Motor neuron (in vitro differentiated cells): ENCODE measurements at places on chromosomes 6 and 20. TPM values are rescaled to one million over a fixed set of nuclear protein-coding genes. Genes with fewer than 3 reads are reported as not detected.
A peak's percentile ranks its signal among the peaks of the same experiment; 100 is the strongest.

GRCh38 chr6:15456422-15456821 lies 206.4 kb downstream of the DTNBP1 start:
- ATAC-seq = no peak

ENPP5 gene
- 1.3 and 1.4 TPM in 2 replicates for total RNA-seq

DNA sequence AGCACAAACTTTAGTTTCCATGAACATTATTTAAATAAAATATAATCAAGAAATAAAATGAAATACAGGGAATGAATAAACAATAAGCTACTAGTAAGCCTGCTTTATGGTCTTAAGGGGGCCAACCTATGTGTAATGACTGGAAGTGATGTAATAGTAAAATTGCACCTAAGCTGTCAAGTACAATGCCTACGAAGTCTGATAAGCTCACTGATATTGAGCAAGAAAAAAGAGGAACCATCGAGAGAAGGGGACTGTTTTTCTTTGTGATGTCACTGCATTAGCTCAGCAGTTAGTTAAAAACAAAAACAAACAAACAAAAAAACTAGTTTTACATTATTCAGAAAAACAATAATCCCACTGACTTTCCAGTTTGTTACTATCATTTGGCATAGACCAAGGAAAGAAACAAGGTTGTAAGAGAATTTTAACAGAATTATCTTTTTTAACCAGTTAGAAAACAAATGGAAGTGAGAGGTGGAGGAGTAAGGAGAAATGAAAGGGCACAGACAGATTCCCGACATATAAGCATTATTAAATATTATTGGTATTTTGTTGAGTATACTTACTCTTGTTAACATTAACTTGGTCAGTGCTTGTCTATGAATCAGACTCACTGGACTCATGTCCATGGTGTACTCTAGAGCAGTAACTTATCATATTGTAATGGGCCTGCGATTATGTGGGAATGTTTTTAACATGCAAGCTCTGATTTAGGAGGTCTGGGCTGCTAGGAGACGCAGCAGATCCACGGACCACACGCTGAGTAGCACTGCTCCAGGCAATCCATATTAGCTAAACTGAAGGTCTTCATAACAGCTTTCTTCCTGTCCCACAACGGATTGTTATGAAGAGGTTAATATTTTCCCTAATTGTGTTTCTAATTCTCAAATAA lies 99.6 kb upstream of the HMGCLL1 start:
- peak; percentile 25 for ATAC-seq

PEDS1 gene
- total RNA-seq = 6.9 and 9.1 TPM in 2 replicates

DNA sequence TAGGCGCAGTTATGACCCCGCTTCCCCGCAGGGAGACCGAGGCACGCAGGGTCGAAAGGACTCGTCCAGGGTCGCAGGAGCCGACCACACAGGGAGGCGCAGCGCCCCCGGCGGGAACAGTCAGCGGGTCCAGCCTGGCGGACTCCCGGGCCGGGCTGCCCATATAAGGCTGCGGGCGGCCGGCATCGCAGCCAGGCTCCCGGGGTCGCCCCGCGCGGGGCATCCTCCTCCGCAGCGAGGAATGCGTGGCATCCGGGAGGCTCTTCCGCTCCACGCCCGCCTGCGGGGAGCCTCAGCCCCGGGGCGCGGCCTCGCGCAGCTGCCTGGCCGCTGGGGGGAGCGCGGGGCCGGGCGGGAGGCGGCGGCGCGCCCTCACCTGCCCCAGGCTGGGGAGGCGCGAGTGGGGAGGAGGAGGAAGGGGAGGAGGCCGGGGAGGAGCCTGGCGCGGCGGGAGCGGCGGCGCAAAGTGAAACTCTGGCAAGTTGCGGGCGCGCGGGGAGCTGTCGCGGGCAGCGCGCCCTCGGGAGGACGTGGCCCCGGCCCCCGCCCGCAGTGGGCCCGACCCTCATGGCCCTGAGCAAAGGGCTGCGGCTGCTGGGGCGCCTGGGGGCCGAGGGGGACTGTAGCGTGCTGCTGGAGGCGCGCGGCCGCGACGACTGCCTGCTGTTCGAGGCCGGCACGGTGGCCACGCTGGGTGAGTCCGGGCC lies at the start of gene SYNJ2:
SYNJ2 (plus strand) TSS at position 469 of the 707 bp plus-strand sequence; CDS start at position 568, 99 bp downstream.
- ATAC-seq = peak; percentile 81

DNA sequence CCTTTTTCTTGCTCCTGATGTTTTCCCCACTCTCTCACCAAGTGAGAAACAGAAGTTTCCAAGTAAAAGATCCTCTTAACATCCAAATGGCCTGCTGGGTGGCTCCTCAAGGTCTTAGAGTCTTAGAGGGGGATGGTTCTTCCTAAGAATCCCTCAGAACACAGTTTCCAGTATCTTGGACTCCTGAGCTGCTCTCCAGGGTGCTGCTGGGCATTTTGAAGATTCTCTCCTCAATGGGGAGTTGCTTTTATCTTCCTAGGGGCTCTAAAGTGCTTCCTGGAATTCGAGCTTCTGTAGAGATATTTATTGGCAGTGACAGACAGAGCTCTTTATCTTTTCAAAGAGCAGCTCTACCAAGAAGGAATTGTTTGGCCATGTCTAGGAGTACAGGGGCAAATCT lies 70.8 kb upstream of the SLC35B3 start:
- no peak for ATAC-seq

ZNF343 gene
- 10.2 and 11.9 TPM in 2 replicates for total RNA-seq

GRCh38 chr6:168420084-168420483 lies 20.9 kb upstream of the SMOC2 start:
- no peak for ATAC-seq

GRCh38 chr6:34462551-34462971 lies 3.3 kb upstream of the PACSIN1 start:
- ATAC-seq = peak; percentile 88

LINC00237 gene
- 0.47 and 0.83 TPM in 2 replicates for total RNA-seq

- no peak for ATAC-seq
These were observed 104.0 kb upstream of the ZFP64 start for GRCh38 chr20:52295556-52295955.

DNA sequence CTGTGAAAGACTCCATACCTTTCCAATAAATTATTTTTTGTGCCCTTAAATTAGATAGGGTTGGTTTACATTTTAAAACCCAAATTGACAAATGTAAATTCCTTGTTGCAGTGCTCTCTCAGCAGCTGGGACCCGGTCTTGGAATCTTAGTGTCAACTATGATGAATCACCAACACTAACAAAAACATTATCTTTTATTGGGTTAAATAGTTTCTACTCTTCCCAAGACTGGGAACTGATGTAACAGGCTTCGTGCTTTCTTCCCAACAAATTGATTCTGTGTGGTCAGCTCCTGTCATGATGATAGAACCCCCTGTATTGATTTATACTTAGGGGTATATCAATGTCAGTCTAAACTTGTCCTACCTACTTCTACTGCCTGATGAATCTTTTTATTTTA lies 23.2 kb upstream of the AHI1 start:
- no peak for ATAC-seq

ISM1 gene
- 0.05 and 0.09 TPM in 2 replicates for total RNA-seq

GRCh38 chr6:133159255-133159795 lies 81.8 kb upstream of the EYA4 start:
- peak; percentile 72 for ATAC-seq

DNA sequence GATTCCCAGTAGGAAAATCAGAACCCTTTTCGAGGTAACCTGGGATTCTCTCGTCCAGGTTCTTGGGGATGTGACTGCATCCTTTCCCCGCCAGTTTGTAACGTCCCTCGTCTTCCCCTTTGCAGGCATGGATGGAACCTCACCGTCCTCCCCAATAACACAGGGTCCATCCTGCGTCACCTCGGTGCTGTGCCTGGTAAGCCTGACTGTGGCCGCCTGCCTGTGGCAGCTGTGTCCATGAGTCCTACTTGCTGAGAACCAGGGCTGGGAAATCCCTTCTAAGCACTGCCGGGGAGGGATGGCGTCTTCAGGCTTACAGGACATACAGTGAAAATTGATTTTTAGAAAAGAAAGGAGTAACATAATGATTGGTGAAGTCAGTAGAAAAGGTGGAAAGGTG lies 155.6 kb downstream of the DTNBP1 start:
- ATAC-seq = no peak

DNA sequence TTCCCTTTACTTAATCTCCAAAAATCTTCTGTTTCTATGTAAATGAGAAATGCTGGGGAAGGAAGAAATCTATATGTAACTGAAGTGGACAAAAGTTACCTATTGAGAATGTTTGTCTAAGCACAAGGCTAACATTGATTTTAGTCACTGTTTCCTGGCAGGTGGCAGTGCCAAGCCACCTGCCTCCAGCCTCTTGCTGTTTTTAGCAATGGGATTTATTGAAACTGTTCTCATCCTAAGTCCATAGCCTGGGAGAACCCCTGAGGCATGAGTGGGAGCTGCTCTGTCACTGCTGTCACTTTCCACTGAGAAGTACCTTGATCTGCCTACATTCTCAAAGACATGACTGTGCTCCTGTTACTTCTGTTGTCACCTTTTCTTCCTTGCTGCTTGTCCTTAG lies 14.7 kb downstream of the ENPP3 start:
- ATAC-seq = no peak

DNA sequence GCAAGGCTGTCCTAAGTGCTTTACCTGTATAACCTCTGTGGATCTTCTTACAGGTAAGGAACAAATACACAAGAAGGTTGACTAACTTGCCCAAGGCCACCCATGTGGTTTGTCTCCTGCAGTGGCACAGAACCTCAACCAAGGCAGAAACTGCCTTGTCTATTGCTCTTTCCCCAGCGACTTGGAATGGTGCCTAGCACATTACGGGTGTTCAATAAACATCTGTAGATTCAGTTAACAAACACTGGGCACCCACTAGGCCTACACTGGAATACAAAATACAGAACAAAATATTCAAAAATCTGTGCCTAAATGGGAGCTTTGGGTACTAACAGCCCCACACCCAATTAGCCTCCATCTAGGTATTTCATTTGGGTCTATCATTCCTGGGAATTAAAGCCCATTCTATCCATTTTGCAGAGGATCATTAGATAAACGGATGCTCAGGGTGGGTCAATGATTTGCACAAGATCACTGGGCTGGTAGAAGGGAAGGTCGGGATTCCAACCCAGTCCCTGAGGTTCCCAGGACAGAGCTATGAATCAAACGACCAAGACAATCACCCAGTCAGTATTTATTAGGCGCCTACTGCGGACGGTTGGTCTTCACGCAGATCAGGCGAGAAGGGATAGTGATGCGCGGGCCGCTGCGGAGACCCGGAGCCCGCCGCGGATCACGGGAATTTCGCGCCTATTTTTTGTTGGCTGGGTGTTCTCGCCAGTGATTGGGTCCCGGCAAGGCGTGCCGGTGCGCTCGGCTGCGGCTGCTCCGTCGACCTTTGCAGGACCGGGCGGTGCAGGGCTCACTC lies at the start of gene STK35:
STK35 (plus strand) TSS at position 771 of the 808 bp plus-strand sequence. CDS start 55 bp downstream, outside the sequence.
- ATAC-seq = no peak
